ENCODE measurements at places on chromosomes 3 and 15.

GRCh38 chr15:90266061-90266431, 574 bp downstream of the NGRN start:
- DNase-seq: no peak

GRCh38 chr3:189084620-189085019, 87.2 kb upstream of the TPRG1 start:
- DNase-seq: no peak

DNA sequence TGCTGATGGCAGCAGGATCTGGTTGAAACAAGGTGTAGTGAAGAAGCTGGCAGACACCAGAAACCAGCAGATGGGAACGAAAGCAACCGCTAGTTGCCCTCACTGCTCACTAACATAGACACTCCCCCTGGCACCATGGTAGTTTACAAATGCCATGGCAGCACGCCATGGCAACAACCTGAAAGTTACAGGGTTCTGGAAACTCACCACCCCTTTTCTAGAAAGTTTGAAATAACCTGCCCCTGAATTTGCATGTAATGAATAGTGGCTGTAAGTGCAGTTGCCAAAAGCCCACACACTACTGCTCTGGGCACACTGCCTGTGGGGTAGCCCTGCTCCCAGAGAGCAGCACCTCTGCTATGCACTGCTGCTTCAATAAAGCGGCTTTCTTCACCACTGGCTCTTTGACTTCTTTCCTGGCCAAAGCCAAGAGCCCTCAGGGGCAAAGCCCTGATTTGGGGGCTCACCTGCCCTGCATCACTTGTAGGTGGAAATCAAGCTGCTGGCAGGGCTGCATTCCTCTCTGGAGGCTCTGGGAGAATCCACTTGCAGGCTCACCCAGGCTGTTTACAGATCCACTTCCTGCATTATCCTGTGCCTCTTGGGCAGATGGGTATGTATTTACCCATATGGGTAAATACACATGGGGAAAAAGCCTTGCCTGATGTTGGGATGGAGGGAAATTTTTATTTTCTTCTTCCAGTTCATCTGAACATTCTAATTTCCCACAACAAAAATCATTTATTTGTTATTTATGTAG, 2.0 kb upstream of the GP9 start:
- DNase-seq: peak; percentile 7

DNA sequence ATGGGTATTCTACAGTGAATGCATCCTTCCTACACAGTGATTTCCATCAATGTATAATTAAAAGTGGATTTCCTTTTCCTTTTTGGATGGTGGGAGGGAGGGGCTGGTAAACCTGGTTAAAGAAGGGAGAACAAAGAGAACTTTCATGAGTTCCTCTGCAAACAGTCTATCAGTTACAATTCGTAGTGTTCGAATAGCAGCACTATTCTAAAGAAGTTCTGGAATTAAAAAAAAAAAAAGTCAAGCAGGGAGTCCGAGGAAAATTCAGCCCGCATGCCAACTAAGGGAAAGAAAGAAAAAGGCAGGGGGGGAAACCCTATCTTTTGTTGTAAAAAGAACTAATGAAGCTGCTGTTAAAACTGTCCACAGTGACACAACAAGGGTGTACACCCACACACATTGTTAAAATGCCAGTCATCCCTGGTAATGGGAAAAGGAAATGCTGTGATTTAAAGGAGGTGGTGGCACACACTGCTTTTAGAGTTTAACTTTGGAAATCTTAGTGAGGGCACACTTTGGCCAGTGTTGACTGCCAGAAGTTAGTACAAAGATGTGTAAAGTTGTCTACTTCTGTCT, 521.2 kb downstream of the ZIC1 start:
- DNase-seq: no peak

- no peak for DNase-seq
Measured at GRCh38 chr3:176953106-176954060, 243.9 kb downstream of the TBL1XR1 start.

DNA sequence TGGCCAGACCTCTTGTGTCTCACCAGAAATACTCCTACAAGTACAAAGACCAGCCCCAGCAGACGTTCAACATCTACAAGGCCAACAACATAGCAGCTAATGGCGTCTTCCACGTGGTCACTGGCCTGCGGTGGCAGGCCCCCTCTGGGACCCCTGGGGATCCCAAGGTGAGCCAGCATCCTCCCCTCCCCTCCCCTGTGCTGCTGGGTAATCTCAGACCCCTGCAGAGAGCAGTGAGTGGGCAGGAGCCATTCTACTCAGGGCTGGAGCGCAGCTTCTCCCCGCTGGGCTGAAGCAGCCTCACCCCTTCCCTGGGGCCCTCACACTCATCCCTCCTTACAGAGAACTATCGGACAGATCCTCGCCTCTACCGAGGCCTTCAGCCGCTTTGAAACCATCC, 9.8 kb downstream of the STAB1 start:
- no peak for DNase-seq

DNA sequence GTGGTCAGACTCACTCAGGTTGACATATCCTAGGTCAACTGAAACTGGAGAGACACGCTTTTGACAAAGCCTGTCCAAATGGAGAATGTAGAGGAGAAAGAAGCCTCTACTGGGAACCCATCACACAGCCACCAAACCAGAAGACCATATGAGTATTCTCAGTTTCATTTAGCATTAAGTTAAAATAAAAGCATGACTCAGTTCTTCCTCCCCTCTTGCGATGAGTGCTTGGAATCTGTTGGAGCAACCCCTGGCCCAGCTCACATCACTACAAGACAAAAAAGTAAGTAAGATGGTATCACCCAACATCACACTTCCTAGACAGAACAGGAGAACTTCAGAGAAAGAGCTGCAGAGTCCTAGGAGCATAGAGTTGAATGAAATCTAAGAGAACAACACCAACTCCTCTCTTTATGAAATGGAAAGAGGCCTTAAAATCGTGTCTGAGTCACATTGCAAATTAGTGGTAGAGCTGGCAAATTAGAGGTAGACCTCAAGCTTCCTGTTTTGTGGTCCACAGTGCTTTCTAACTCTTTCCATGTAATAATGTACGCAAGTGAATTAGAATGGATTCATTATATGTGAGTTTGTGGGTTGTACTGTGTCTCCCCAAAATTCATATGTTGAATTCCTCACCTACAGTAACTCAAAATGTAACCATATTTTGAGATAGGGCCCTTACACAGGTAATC, 51.2 kb downstream of the FGF12 start:
- no peak for DNase-seq

DNA sequence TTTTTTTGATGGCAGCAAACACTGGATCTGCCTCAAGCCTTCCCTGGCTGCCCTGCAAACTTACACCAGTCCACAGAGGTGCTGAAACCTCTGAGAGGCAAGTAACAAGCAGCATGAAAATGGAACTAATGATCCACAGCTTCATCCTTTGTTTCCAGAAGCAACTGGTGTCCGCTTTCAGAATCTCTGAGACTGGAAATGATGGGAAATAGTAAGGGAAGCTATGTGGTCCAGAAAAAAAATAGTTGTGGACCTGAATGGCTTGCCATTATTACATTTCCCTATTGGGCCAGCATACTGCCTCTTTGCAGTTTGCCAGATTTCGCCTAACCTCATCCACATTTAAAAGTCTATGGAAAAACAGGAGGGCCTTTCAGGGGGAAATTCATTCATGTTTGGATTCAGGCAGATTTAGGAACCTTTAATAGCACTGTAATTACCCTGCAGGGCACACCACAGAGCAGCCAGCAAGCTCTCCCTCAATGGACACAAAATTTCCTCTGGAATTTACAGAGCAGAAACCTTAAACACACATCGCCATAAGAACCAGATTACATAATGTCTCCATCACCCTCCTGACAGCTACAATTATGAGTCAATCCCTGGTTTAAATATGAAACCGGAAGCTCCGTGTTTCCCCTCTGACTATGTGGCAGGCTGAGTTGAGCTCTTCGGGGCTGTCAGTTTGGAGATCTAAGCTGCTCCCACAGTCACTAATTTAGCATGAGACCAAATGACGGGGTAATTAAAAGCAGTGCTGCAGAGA, 134.4 kb downstream of the TMCO5A start:
- no peak for DNase-seq

DNA sequence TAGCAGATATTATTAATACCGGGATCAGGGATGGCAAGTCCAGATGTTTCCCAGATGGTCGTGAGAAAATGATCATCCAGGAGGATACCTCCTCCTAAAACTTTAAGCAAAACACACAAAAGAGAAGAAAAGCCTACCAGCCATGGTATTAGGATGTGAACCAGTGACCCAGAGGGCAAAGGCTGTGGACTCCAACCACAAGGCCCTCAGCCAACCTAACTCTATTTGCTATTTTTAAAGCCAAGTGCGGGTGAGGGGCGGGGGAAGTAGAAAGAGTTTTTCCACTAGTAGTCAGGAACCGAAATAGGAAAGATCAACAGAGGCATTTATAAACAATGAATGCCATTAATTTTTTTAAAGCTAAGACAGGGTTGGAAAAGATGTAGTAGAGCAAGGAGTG, 77.4 kb downstream of the STAC start:
- DNase-seq: no peak

DNA sequence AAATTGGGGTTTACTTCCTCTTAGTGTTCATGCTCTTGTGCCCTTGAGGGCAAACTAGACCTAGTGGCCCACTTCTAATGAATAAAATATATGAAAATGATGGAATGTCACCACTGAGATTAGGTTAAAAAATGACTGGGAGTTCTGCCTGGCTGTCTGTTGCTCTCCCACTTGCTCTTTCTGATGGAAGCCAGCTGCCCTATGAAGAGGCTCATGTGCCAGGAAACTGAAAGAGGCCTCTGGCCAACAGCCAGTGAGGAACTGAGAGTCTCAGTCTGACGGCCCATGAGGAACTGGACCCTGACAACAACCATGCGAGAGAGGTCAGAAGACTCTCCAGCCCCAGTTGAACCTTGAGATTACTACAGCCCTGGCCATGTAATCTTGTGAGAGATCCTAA, 107.1 kb upstream of the FHIT start:
- DNase-seq: no peak

GRCh38 chr3:59289831-59290230, 240.0 kb upstream of the CFAP20DC start:
- no peak for DNase-seq

- DNase-seq: no peak
Measured at GRCh38 chr15:75347222-75348033, 589 bp downstream of the NEIL1 start.

GRCh38 chr3:64463981-64464380, 223.8 kb downstream of the ADAMTS9 start:
- no peak for DNase-seq

DNA sequence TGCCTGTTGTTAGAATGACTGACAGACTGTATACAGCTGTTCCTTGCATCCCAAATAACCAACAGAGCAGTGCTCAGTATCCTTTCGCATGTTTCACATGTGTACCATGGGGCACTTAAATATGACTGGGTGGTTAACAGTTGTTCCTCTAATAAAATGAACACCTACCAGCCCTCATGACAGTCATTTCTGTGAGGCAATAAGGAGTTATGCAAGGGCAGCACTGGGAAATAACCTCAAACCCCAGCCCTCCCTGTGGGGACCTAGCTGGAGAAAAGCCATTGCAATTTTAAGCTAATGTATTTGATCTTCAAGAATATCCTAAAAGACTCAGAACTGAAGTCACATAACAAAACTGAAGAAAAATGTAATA, 7.3 kb downstream of the RFT1 start:
- no peak for DNase-seq

- DNase-seq: no peak
Measured at GRCh38 chr3:178393146-178393545, 143.1 kb upstream of the KCNMB2 start.

- no peak for DNase-seq
Measured at GRCh38 chr3:4731543-4732111, 238.5 kb downstream of the ITPR1 start.

DNA sequence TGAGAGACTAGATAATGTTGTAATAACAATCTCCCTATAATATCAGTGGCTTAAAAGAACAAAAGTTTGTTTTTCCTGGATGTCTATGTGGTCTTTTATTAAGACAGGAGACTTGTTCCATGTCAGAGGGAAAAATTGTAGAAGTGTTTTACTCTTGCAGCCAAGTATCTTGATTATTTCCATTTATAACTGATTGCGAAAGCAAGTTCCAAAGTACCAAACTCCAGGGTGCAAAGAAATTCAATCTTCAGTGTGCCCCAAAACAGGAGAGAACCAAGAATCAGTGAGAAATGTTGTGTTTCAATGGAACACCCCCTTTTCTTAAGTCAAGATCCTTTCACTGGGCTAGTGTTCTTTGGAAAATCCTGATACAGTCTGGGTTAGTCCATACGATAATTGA, 624.4 kb upstream of the BCHE start:
- DNase-seq: no peak

DNA sequence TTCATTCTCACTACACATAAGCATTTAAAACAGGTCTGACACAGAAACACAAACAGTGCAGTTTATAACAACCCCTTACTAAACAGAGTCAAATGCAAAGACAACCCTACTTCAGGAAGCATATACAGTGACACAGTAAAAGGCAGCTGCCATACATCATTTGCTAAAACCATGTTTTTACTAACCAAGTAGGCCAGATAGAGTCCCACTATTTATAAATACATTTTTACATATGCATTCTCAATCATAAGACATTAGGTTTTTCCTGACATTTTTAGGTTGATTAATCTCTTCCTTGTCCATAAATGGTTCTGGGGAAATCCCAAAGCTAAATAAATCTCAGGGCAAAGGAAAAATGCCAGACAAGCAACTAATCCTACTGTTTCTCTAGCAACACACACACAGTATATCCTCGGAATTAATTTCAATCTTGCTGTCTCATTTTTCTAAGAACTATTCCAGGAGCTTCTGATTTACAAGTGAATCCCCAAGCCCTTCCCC, 39.0 kb downstream of the CHAC1 start:
- DNase-seq: no peak

DNA sequence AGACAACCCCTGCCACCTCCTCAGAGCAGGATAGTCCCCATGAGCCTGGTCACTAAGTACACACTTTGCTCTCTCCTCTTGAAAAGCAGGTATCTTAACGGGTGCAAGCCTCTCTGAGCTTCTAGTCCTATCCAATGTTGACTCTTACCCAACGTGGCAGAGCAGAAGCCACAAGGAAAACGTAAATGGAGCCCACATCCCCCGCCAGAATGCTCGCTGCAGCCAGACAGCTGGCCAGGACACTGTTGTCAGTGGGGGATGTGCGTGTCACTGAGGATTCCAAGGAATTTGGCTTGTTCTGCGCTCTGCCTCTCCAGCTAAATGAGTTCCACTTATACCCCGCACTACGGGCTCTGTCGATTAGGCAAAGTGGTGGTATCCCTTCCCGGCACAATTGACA, 67.8 kb upstream of the IGF1R start:
- no peak for DNase-seq

DNA sequence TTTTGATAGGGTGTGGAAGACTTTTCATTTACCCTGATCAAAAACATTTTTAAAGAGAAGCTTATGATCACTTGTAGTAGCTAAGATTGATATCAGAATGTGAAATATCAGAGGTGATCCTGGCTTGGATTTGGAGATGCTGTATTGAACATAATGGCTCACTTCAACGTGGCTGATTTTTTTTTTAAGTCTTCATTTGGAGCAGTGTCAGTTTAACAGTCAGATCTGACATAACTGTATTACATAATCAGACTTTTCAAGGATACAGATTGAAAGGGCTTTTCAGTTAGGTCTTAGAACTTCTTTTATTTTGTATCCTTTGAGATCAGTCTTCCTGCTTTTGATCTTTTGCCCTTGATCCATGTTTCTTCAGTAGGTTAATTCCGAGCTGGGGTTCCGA, 98.5 kb downstream of the ITPR1 start:
- DNase-seq: no peak

All from NCI-H1105 (cell line).